Upper lobe of left lung (tissue), 6 donors: ENCODE measurements at places on chromosomes 4 and X.

DNA sequence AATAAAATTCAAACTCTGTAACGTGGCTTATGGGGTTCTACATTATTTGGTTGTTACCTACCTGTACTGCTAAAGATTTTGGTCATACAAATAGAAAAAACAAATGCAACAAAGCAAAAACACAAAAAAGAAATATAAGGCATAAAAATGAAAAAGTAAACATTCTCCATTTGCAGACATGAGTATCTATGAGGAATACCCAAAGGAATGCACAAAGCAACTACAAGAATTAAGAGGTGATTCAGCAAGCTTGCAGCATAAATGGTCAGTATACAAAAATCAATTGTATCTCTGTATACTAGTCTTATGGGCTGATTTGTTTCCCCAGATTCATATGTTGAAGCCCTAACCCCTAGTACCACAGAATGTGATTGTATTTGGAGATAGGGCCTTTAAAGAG lies 3.6 kb upstream of the PDE5A start:
- no peak for DNase-seq

DNA sequence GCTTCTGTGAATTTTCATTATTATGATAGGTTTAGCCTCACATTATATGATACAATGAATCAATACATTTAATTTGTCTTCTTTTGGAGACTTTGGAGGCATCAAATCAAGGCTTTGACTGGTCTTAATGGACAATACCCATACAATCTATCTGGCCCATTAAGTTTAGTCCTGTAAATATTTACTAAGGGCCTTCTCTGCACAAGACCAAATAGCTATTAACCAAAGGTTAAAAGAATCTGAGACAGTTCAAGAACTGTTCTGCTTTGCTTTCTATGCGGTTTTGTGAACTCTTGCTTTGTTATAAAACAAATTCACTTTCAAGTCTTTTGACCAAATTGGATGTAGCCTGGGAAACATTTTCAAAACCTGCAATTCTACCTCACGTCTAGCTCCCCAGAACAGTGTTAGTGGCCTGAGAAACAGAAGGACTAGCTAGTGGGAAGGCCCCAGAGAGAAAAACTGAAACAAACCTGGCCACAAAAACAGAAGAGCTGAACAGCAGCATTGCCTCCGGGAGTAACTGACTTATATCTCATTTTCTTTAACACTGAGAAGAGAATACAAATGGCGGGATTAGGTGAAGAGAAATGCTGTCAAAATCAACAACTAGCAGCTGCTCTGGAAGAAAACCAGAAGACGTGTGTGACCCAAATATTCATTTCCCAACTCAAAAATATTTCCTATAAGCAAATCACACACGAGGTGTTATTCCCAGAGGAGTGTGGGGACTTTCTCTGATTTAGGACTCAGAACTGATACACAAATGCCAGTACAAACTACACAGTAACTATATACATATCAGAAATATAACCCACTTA lies 548 bp downstream of the TLR1 start:
- DNase-seq: no peak

DNA sequence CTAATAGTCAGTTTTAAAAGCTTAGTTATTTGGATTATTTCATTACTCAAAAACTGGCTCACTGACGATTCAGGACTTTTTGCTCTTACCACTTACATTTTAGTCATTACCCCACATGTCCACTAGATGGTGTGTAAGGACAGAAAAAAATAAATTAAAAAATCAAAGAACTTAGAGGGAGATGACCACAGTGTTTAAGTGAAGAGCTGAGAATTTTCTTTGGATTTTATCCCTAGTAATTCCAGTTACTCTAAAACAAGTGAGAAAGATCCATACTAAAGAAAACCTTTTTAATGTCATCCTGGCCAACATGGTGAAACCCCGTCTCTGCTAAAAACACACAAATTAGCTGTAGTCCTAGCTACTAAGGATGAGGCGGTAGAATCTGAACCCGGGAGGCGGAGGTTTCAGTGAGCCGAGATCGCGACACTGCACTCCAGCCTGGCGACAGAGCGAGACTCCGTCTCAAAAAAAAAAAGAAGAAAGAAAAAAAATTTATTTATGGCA lies 26.4 kb upstream of the TMPRSS11B start:
- no peak for DNase-seq

DNA sequence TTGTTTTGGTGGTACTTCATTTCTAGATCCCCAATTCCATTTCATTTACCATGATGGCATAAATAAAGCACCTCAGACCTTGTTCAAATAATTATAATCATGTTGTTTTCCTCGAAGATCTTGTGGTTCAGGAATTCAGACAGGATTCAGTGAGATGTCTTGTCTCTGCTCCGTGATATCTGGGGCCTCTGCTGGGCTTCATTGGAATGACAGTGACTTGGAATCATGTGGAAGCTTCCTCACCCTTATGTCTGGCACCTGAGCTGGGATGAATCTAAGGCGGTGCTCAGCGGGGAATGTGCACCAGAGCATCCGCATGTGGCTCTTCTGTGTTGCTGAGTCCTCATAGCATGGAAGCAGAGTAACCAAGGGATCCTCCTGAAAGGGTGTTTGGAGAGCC lies 132.2 kb downstream of the VEGFC start:
- no peak for DNase-seq

- DNase-seq: no peak
Measured at GRCh38 chr4:53575552-53575951, 15.7 kb downstream of the LNX1 start.
